ENCODE measurements at places on chromosomes 13 and 19.

DNA sequence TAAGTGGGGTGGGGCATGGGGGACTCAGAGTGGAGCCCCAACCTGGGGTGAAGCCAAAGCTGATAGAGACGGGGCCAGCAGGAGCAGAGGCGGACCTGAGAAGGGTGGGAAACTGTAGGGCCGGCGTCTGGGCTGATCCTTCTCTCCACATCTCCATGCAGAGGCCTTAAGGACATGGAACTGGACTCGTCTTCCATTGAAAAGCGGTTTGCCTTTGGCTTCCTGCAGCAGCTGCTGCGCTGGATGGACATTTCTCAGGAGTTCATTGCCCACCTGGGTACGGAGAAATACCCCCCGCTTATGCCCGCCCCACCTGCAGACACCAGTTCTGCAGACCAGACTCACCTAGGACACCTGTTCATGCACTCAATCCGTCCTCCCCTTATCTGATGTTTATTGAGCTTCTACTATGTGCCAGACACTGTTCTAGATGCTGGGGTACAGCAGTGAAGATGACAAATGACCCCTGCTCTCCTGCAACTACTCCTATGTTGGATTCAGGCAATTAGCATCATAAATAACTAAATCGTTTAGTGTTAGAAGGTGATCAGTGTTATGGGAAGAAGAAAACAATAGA, 74.1 kb downstream of the RYR1 start:
- no peak for DNase-seq

DNA sequence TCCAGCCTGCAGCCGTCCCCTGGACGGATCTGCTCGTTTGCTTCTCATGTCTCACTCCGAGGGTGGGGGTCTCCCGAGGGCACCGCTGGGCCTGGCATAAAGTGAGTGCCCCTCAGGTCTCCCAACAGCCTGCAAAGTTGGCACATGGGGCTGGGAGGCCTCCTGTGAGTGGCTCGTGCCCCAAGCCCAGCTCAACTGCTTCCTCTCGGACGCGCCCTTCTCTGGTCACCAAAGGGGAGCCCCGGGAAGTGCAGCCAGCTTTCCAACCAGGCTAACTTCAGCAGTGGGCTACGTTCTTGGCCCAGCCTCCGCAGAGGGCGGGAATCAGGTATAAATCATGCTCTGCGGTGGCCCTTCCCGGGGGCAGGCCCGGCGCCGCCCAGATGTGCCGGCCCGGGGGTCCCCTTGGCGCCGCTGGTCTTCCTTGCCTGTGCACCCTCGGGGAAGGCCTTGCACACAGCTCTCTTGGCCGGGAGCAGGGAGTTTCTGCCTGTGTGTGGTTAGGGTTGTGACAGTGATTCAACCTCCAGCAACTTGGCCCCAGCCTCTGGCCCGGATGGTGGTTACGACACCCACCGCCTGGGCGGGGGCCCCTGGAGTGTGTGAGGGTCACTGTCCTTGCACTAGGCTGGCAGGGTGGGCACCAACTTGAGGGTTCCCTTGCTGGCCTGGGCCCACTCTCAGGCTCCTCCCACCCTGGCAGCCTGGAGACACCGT, 20.7 kb downstream of the CEBPG start:
- no peak for DNase-seq

GRCh38 chr13:99265162-99265800, 7.1 kb upstream of the GPR18 start:
- DNase-seq, result peak; percentile 67

DNA sequence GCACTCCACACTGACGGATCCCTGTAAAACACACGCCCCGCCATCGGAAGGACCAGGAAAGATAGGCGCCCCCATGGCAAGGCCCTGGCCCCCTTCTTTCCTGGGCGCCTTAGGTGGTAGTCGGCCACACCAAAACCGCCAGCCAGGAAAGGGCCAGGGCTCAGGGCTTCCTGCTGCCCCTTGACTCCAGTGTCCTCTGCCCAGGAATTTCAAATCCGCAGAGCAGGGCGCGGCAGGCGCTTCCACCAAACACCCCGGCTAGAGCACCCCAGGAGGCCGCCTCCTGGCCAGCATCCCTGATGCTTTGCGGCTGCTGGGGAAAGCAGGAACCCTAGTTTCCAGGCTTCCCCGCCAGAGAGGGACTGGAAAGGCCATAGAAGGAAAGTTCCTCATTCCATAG, 57.5 kb downstream of the ZNF726 start:
- DNase-seq, result no peak

Measured in activated naive CD4-positive, alpha-beta T cell treated with anti-CD3 and anti-CD28 coated beads, Interleukin-2, amount 50 U/mL, for 16 hours (primary cell).